ENCODE measurements at places on chromosomes 6 and 20. TPM values are rescaled to one million over a fixed set of nuclear protein-coding genes. Genes with fewer than 3 reads are reported as not detected.

GRCh38 chr6:137371634-137372016 is 122.6 kb downstream of the OLIG3 start:
- no peak overlapping the region for H3K4me3 ChIP-seq
- no peak overlapping the region for H3K27ac ChIP-seq
- DNase-seq = no peak
- peaks cover 3% of the 10 kb centered on the region for H3K4me1 ChIP-seq
- H3K36me3 ChIP-seq = no peaks in the 10 kb centered on the region

GRCh38 chr20:10280018-10280908 is 61.6 kb downstream of the SNAP25 start:
- DNase-seq = no peak
- no peak overlapping the region for H3K27ac ChIP-seq
- H3K4me1 ChIP-seq = no peaks in the 10 kb centered on the region
- H3K27me3 ChIP-seq = peaks cover 2% of the 10 kb centered on the region
- no peak overlapping the region for H3K4me3 ChIP-seq

DNA sequence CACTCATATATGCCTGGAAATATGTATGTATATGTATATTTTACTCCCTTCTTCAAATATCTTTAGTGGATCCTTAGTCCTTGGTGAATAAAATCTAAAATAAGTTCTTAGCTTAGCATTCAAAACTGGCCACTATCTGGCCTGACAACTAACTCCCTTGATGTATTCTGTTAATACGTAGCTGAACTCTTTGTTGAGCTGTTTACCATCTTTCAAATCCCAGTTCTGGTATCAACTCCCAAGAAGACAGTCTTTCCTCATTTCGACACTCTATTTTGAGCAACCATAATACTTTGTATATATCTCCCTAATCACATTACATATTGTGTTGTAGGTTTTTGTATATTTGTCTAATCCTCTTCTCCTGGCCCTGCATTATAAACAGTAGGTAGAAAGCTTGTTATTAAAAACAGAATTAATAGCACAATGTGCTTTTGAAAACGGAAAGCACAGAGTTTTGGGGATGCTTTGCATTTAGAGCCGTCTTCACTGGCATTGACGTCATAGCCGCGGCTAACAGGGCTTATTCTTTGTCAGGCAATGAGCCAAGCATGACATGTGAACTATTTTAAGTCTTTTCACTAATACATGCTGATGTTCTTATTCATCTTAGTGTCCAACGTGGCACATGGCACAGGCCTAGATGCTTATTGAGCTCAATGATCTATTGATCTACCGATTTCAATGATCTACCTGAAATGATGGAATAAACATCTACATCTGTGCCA is 47.2 kb upstream of the CCN2 start:
- H3K27me3 ChIP-seq = no peaks in the 10 kb centered on the region
- H3K36me3 ChIP-seq = no peaks in the 10 kb centered on the region
- DNase-seq = no peak
- H3K4me3 ChIP-seq = no peak overlapping the region

- no peak overlapping the region for H3K27ac ChIP-seq
- peaks cover 10% of the 10 kb centered on the region for H3K36me3 ChIP-seq
- H3K4me1 ChIP-seq = peaks cover 3% of the 10 kb centered on the region
- no peak overlapping the region for H3K4me3 ChIP-seq
- no peaks in the 10 kb centered on the region for H3K27me3 ChIP-seq
Observed at GRCh38 chr6:73123632-73124329, 101.5 kb downstream of the KHDC1L start.

Gene COL20A1
- not detected for total RNA-seq

Gene OOEP
- total RNA-seq = not detected
